PC-3 (cell line): ENCODE measurements at places on chromosomes 7 and 10.

- DNase-seq, result no peak
- no peaks in the 10 kb centered on the region for H3K4me1 ChIP-seq
- H3K27ac ChIP-seq, result no peak overlapping the region
- peaks cover 14% of the 10 kb centered on the region for H3K27me3 ChIP-seq
- no peak overlapping the region for H3K4me3 ChIP-seq
Observed at GRCh38 chr7:158530800-158531609, 56.6 kb downstream of the PTPRN2 start.

- H3K4me3 ChIP-seq, result no peak overlapping the region
- H3K36me3 ChIP-seq, result no peaks in the 10 kb centered on the region
- no peak for DNase-seq
- H3K27me3 ChIP-seq, result peaks cover 6% of the 10 kb centered on the region; the same call in 1 of the 2 replicates
Observed at GRCh38 chr10:129880191-129880870, 83.7 kb downstream of the EBF3 start.

- no peak overlapping the region for H3K27ac ChIP-seq
- peaks cover 41% of the 10 kb centered on the region for H3K4me1 ChIP-seq
- peak; percentile 81 for DNase-seq
- H3K27me3 ChIP-seq, result no peaks in the 10 kb centered on the region
- H3K4me3 ChIP-seq, result no peak overlapping the region
Observed at GRCh38 chr10:34295142-34295548, 520.0 kb downstream of the PARD3 start.

DNA sequence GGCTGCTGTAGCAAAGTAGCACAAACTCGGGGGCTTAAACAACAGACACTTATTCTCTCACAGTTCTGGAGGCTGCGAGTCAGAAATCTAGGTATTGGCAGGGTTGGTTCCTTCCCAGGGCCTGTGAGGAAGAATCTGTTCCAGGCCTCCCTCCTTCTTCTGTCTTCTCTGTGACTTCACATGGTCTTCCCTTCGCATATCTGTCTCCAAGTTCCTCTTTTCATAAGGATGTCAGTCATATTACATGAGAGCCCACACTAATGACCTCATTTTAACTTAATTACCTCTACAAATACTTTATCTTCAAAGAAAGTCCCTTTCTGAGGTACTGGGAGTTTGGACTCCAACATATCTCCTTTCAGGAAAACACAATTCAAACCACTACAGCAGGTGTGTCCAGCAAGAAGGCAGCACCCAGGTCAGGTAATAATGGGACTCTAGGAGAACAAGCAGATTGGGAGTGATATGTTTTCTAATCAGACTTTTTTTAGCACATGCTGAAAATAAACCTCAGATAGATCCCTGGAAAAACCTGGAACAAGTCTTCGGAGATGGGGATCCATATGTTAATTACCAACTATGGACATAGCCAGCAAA lies 11.7 kb downstream of the CREB5 start:
- H3K27ac ChIP-seq, result no peak overlapping the region
- H3K36me3 ChIP-seq, result no peaks in the 10 kb centered on the region
- DNase-seq, result no peak
- no peaks in the 10 kb centered on the region for H3K4me1 ChIP-seq

DNA sequence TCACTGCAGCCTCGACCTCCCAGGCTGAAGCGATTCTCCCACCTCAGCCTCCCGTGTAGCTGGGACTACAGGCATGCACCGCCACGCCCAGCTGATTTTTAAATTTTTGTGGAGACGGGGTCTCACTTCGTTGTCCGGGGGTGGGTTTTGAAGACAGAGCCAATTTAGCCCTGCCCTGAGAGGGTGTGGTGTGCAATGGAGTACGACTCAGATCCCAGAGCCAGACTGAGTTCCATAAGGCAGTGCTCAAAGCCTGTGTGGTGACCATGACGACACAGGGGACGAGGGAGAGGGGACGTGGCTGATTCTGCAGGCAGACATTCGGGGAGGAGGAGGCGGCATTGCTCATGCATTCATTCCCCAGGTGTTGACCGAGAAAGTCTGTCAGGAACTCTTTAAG lies 72.1 kb downstream of the ZMIZ1 start:
- H3K4me1 ChIP-seq, result peaks cover 12% of the 10 kb centered on the region
- H3K27me3 ChIP-seq, result no peaks in the 10 kb centered on the region
- H3K36me3 ChIP-seq, result peaks cover 29% of the 10 kb centered on the region; the same call in 1 of the 2 replicates
- DNase-seq, result no peak
- H3K4me3 ChIP-seq, result no peak overlapping the region

GRCh38 chr7:30164567-30164966 lies 29.8 kb downstream of the MTURN start:
- peaks cover 58% of the 10 kb centered on the region for H3K4me1 ChIP-seq
- no peaks in the 10 kb centered on the region for H3K27me3 ChIP-seq
- H3K4me3 ChIP-seq, result no peak overlapping the region
- H3K27ac ChIP-seq, result no peak overlapping the region
- DNase-seq, result peak; percentile 76

- H3K27me3 ChIP-seq, result no peaks in the 10 kb centered on the region
- H3K4me1 ChIP-seq, result peaks cover 6% of the 10 kb centered on the region
- no peak overlapping the region for H3K4me3 ChIP-seq
- DNase-seq, result peak; percentile 61
- H3K36me3 ChIP-seq, result no peaks in the 10 kb centered on the region
- no peak overlapping the region for H3K27ac ChIP-seq
Observed at GRCh38 chr10:33521062-33521461, 186.6 kb upstream of the NRP1 start.

GRCh38 chr7:40659231-40659630 lies 524.4 kb downstream of the SUGCT start:
- no peak overlapping the region for H3K4me3 ChIP-seq
- no peak for DNase-seq
- H3K27ac ChIP-seq, result no peak overlapping the region
- no peaks in the 10 kb centered on the region for H3K27me3 ChIP-seq
- no peaks in the 10 kb centered on the region for H3K36me3 ChIP-seq

DNA sequence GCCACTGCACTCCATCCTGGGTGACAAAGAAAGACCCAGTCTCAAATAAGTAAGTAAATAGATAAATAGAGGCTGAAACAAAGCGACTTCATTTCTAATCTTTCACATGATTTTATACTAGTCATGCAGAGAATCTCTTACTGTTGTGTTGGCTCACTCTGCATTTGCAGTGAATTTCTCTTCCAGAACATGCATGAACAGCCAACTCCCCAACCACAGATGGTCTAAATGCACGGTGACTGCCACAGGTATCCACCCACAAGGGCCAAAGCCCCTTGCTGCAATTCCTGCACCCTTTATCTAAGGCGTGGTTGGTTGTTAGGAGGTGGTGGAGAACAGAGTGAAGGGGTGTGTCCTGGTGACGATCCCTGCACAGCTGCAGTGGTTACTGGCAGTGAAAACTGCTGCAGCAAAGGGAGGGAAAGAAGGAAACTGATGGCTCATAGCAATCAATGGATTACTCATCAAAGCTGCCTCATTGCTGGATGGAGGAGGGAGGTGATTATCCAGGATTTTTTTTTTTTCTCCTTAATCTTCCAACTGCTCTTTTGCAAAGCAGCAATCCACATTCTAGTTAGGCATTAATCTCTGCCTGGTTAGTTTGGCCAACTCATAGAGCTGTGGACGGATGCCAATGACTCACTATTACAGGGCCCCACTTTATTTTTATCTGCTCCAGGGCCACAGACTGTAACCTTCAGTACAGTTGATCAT lies 50.6 kb downstream of the PRTFDC1 start:
- peaks cover 27% of the 10 kb centered on the region for H3K4me1 ChIP-seq
- DNase-seq, result peak; percentile 93
- H3K27me3 ChIP-seq, result no peaks in the 10 kb centered on the region
- H3K36me3 ChIP-seq, result no peaks in the 10 kb centered on the region
- H3K27ac ChIP-seq, result peak overlapping the region; percentile 93

DNA sequence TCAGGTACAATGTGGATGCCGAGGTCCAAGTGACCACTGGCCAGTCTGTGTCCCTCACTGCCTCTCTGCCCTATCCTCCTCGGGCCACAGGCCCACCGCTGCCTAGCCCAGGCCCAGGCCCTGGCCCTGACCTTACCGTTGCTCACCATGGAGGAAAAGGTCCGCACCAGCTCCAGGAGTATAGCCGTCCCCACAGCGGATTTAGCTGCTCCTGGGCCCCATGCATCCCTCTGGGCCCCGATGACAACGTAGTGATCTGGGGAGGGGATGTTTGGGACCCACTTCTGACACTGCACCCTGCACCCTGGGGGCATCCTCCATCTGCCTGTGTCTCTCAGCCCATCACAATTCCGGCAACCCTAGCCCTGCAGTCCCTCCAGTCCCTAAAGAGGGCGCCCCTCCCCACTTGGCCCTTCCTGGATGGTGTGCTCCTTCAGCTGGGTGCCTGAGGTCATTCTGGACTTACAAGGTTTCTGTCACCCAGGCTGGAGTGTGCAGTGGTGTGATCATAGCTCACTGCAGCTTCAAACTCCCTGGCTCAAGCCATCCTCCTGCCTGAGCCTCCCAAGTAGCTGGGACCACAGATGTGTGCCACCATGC lies 12.1 kb downstream of the TFR2 start:
- no peak overlapping the region for H3K27ac ChIP-seq
- peaks cover 6% of the 10 kb centered on the region for H3K4me1 ChIP-seq
- no peak overlapping the region for H3K4me3 ChIP-seq
- H3K36me3 ChIP-seq, result no peaks in the 10 kb centered on the region
- DNase-seq, result peak; percentile 55

DNA sequence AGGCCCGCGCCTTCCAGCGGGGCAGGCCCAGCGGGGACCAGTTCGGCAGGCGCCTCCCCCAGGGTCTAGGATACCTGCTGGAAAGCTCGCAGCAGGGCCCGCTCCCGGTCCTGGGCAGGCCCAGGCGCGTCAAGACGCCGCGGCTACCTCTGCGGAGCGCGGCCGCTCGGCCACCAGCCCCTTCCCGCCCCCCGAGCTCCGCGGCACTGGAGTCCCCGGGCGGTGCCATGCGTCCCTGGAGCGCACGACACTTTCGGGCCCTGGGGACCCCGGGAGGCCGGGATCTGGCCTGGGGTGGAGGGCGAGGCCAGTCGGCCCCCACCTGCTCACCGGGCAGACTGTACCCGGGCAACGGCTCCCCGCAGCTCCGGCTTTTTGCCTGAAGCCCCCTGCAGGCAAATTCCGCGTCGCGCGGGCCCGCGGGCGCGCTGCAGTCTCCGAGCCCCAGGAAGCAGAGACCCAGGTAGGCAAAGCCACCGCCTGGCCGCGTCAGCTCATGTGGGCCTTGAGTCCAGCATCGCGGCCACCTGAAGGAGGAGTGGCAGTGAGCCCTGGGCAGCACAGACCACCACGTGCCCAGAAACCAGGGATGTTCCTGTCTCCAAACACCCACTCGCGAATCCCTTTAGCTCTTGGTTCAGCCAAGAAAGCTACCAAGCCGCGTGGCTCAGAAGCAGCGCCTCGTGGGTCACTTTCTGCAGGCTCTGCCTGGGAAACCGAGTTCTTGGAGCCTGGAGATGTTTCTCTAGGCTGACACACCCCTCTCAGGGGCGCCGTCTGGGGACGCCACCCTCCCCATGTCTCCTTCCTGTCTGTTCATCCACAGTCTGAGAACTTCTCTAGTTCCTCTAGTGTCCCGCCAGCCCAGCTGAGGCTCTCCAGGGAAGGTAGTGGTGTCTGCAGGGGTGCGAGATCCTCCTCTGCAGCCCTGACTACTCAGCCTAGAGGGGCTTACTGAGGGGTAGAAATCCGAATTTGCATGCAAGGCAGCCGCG lies 46.1 kb upstream of the APBB1IP start:
- H3K4me3 ChIP-seq, result no peak overlapping the region
- H3K27ac ChIP-seq, result no peak overlapping the region
- no peaks in the 10 kb centered on the region for H3K4me1 ChIP-seq
